ENCODE measurements at places on chromosomes 2 and 18. TPM values are rescaled to one million over a fixed set of nuclear protein-coding genes. Genes with fewer than 3 reads are reported as not detected.

DNA sequence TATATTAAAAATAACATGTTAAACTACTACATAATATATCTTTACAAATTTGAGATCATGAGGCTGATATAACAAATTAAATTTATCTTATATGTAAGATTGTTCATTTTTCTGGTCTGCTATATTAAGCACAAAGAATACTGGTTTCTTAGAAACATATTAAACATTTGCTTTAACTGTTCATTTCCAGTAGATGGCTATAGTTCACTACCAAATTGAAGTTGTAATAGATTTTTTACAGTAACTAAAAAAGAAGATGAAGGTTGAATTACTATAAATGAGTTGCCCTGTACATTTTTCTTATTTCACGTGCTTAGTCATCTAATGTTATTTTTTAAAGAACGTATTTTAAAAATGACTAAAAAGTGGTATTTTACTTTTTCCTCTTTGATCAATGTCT lies 57.0 kb downstream of the ZNF407 start:
- peak; percentile 62 for DNase-seq

UGT1A8 gene
- total RNA-seq: not detected

TMEM247 gene
- total RNA-seq: not detected

SLC9A2 gene
- 2.7 TPM for total RNA-seq

RNU2-63P gene
- total RNA-seq: 15.0 TPM

- DNase-seq: no peak
Observed at GRCh38 chr2:179417436-179417949, 152.9 kb upstream of the SESTD1 start.

GRCh38 chr2:27779417-27780055 lies 8.0 kb downstream of the MRPL33 start:
- DNase-seq: no peak

DNA sequence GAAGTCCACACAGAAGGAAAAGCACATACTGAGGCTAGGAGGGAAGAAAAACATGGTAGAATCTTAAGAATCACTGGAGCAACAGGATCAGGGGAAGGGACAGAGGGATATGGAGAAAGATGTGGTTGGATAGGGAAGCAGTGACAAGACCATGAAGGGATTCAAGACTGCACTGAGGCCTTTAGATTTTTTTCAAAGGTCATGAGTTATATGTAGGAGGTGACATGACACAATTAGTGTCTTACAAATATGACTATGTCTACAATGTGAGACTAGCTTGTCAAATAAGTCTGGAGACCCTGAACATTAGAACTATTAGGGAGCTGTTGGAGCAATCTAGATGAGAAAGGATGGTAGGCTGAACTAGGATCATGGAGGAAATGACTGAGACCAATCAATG lies 1130.3 kb upstream of the ZEB2 start:
- no peak for DNase-seq

DNA sequence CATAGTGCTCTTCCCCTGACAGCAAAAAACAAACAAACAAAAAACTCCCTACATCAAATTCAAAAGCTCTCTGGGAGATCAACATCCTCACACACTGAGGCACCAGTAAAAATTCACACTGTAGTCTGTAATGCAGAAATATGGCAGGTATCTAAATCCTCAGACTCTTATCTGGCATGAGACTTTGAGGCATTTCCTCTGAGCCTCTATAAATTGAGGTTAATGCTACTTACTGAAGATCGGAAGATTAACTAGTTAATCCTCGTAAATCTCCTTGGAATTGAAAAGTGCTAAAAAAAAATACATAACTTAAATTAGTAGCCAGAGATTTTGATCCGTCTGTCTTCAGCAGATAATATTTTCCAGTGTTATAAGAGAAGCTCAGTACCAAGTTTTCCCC lies 65.0 kb downstream of the AP1S3 start:
- no peak for DNase-seq

GRCh38 chr2:20930928-20931327 lies 108.0 kb upstream of the LDAH start:
- no peak for DNase-seq

- DNase-seq: no peak
Observed at GRCh38 chr2:19185086-19185485, 173.3 kb downstream of the OSR1 start.

GRCh38 chr2:16302431-16303272 lies 362.3 kb downstream of the MYCN start:
- DNase-seq: no peak
